ENCODE measurements at places on chromosomes 1 and 21.

GRCh38 chr1:16352842-16353535 lies 709 bp upstream of the FBXO42 start:
- DNase-seq = no peak

- no peak for DNase-seq
Observed at GRCh38 chr1:8816264-8816663, 1.2 kb downstream of the RERE start.

GRCh38 chr1:15731735-15732685 lies 4.0 kb upstream of the SLC25A34 start:
- no peak for DNase-seq

- DNase-seq = no peak
Observed at GRCh38 chr21:45768011-45768739, 124.7 kb downstream of the PCBP3 start.

GRCh38 chr1:19974822-19975416 lies 4.5 kb downstream of the PLA2G2A start:
- peak; percentile 73 for DNase-seq

- DNase-seq = no peak
Observed at GRCh38 chr1:224681816-224682215, 65.7 kb downstream of the CNIH3 start.

DNA sequence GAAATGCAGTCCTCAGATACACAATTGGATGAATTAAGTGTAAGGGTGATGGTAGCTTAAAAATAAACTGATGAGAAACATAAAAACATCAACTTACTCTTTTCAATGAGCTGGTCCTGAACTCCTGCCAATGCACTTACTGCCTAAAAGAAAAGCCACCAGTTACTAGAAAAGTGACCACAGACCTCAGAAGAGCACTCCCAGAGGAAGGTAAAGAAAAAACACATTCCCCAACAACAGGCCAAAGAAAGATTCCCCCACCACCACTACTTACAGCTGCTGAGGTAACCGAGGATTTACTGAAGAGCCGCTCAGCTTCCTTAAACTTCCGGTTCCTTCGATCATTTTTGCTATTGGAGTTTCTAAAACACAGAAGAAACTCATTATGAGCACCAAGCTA lies 5.4 kb downstream of the MEAF6 start:
- peak; percentile 55 for DNase-seq

DNA sequence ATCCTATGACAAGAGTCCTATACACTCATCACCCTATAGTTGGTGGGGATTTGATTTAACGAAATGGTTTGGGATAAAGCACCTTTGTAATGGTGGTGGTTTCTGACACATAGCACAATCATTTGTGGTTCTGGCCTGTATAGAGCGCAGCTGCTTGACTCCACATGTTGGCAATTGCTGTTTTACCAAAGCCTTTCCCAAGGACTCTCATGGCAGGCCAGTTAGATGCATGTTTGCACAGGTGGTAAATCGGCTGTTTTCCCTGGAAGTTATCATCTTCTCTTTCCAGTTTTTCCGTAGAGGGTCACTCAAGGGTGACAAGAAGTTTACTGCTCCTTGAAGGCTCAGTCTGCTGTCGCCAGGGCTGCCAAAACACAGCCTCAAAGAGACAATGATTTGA lies 17.1 kb upstream of the XPR1 start:
- no peak for DNase-seq

GRCh38 chr1:156675210-156676113 lies 1.7 kb downstream of the NES start:
- DNase-seq = no peak

- no peak for DNase-seq
Observed at GRCh38 chr1:214391873-214392645, 111.1 kb downstream of the SMYD2 start.

GRCh38 chr1:209714338-209714737 lies 9.7 kb downstream of the HSD11B1 start:
- no peak for DNase-seq

DNA sequence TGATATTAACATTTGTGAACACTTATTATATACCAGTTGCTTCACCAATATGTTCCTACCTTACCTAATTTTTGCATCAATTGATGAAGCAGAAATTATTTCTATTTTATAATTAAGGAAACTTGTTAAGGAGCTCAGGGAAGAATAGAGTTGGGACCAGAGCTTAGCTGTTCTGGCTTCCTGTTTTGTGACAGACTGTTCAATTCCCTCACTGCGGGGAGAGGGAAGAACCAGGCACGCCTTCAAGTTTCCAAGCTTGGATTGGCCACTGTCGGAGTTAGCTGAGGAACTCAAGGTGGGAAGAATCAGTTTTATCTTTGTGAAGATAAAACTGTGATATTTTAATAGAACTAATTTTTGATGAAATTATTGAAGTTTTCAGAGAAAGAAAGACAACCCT lies 142.3 kb upstream of the LMO4 start:
- DNase-seq = no peak

- no peak for DNase-seq
Observed at GRCh38 chr1:34373912-34374311, 197.2 kb downstream of the C1orf94 start.

DNA sequence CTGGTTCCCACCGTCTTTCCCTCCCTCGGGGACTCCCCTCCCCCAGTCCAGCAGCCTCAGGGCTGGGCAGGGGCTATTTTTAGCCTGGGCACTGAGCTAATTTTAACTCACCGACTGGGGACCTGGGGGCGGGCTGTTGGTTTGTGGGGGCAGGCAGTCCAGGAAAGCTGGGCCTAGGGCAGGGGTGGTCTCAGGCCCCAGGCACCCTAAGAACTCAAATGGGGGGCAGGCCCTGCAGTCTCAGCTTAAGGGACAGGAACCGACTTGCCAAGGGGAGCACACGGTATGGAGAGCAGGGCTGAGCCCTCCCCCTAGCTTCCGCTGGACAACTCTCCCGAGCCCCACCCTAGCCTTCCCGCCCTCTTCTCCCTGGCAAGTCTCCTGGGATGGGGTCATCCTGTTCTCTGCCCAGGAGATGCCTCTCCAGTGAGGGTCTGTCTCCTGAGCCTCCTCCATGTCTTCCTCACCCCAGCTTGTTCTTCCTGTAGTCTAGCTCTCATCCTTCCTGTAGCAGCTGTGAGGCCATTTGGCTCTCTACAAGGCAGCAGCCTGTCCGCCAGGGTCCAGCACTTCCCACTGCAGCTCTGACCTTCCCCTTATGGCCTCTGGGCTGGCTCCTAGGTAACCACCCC lies 10.1 kb downstream of the MEF2D start:
- DNase-seq = no peak

DNA sequence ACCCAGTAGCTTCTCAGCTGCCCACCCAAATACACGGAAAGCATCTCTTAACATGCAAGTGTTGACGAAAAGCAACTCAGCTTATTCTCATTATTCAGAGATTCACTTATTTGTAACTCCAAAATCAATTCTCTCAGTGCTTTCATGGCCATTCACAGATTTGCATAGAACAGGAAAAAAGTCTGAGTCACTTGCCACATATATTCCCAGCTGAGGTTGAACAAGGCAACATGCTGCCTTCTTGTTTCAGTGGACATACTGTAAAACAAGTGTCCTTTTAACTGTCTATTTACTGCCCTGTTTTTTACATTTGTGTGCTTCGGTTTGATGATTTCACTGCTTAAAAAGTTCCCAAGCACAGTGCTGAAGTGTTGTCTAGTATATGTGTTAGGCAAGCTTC lies 273.0 kb downstream of the LTN1 start:
- no peak for DNase-seq

GRCh38 chr21:42666925-42667324 lies 13.5 kb downstream of the PDE9A start:
- DNase-seq = no peak

DNA sequence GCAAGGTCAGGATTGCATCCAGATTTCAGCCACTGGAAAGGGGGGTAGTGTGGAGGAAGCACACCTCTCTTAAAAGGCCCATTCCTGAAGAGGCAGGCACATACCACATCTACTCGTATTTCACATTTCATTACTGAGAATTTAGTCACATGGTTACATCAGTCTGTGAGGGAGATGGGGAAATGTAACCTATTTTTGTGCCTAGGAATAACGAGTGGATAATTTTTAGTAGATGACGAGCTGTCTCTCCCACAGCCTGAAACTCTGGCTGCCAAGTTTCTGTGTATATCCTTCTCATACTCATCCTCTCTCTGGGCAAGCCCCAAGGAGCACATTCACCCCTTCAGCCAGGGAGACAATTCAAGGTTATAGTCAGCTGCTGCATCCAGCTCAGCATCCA lies 10.3 kb upstream of the C21orf91 start:
- DNase-seq = peak; percentile 35

- DNase-seq = no peak
Observed at GRCh38 chr1:10862743-10863335, 66.4 kb upstream of the CASZ1 start.

DNA sequence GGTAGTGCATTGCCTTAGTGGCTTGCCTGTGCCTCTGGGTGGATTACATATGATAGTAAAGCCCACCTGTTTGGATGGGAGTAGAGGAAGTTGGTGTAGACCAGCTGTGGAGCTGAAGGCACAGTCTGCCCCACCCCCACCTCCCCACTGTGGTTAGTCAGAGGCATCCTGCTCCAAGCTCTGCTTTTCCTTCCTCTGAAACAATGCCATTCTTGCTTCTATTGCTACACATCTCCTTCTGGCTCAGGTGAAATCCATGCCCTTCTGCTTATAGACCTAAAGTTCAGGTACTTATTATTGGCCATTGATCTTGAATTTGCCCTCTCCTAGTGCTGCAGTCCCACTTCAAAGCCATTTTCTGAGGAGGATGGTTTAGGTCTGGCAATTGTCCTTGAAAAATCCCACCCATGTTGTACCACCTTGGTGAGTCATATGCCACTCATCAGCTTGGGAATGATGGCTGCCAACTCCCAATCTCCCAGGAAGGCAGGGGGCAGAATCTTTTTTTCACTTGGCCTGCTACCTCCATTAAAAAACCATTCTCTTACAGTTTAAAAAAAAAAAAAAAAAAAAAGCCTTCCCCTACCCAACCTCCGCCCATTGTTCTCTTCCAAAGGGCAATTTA lies 6.7 kb upstream of the TXLNA start:
- DNase-seq = no peak

- DNase-seq = no peak
Observed at GRCh38 chr1:70948396-70949017, 99.1 kb downstream of the PTGER3 start.

GRCh38 chr1:197775282-197776262 lies at the start of gene DENND1B:
Gene DENND1B, minus strand, starts transcription at chr1:197775480. Its CDS starts 325 bp downstream, at chr1:197775155.
- peak; percentile 37 for DNase-seq

GRCh38 chr1:211903490-211904245 lies 73.1 kb upstream of the LPGAT1 start:
- no peak for DNase-seq

DNA sequence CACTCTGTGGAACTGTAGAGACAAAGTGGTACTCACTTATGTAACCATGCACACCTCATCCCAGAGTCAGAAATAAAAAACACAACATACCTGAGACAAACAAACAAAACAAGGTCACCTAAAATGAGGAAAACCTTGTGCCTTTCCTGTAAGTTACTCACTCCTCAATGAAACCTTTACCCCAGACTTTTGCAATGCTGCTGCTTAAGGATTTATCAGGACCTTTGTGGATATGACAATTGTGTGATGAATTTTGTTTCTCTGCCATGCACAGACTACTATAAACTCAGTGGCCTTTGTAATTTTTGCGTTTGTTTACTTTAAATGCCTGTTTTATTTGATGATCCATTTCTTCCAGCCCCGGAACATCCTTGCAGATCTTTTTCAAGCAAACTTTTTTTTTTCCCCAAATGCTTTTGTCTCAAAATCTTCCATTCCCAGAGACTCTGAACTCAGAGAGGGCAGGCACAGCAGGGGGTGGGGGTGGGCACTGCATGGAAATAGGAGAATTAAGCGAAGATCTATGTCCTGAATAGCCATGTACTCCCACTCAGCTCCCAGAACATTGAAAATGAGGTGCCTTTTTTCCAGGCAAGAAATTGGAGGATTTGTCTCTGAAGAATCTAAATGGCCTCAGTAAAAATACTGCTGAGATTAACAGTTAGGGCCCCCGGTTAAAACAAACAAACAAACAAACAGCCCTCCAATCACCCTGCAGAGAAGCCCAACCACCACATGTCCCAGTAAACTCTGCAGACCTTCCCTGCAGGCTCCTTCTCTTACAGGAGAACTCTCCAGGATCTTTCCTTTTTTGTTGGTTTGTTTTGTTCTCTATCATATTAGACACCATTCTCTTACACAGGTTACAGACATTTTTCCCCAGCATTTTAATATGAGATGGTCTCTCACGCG lies 22.6 kb upstream of the SIM2 start:
- DNase-seq = no peak

DNA sequence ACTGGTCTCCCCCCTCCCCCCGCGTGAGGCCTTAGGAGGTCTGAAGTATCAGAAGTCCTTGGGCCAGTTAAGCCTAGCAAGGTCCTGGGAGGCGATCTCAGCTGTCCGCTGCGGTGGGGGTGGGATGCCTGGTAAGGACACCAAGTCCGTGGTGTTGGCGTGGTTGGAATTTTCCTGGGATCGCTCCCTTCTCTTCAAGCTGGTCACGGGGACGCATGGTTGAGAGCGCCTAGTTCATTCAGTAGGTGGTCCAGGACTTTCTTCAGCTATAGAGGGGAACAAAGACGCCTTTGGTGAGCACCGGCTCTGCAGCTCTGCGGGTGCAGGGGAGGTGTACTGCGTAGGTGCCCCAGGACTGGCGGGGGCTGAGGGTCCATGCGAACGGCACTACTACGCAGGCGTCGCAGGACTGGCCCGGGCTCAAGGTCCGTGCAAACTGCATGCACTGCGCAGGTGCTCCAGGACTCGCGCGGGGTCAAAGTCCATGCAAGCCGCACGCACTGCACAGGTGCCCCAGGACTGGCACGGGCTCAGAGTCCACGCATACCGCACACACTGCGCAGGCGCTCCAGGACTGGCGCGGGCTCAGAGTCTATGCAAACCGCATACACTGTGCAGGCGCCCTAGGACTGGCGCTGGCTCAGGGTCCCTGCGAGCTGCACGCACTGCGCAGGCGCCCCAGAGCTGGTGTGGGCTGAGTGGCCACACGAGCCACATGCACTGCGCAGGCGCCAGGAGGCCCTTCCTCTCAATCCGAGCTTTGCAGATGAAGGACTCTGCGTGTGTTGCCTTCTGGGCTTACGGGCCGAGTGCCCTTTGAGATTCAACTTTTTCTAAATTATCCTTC lies 36.6 kb upstream of the HMGN1 start:
- DNase-seq = no peak

- no peak for DNase-seq
Observed at GRCh38 chr1:80896781-80897356, 903.9 kb upstream of the ADGRL2 start.

DNA sequence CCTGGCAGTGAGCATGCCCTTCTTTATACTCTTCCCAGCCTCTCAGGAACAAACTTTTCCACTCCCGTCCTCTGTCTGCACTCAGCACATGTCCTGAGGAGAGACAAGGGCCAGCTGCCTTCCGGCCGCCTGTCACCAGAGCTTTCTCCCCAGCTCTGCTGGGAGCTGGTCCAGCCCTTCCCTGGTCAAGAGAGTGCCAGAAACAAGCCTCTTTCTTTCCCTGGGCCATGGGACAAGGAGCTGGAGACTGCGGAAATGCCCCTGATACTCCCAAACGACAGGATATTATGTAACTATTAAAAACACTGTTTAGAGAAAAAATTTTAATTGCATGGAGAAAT lies 10.4 kb downstream of the LAMB3 start:
- DNase-seq = no peak

GRCh38 chr21:39118061-39118460 lies 65.2 kb downstream of the PSMG1 start:
- DNase-seq = no peak

GRCh38 chr1:101849356-101849755 lies 147.4 kb downstream of the OLFM3 start:
- DNase-seq = no peak

- DNase-seq = no peak
Observed at GRCh38 chr1:187409341-187409740, 580.6 kb downstream of the PLA2G4A start.

Measured in H4 (cell line).